ENCODE measurements at places on chromosomes 6 and 20.

GRCh38 chr6:166415833-166416347 lies 33.1 kb upstream of the MPC1 start:
- DNase-seq: no peak

GRCh38 chr6:42345696-42346416 lies 105.9 kb downstream of the TRERF1 start:
- DNase-seq: no peak

DNA sequence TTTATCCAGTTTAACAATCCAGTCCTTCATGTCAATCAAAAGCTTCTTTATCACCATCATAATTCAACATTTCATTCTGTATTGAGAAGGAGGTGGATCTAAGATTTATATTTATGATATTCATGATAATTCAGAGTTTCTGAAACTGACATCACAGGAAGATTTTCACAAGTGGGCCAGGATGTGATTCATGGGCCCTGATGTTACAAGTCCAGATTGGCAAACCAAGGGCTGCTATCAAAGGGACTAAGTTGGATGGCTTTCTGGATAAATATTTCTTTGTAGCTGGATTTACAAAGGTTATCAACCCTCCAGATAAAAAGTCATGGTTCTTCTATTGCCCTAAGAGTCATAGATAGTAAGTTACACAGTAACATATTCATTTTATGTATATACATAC lies 866.5 kb downstream of the KIF16B start:
- no peak for DNase-seq

GRCh38 chr6:140586426-140587061 lies 1212.1 kb upstream of the CITED2 start:
- no peak for DNase-seq

GRCh38 chr6:109024784-109025183 lies 69.9 kb downstream of the SESN1 start:
- DNase-seq: no peak

DNA sequence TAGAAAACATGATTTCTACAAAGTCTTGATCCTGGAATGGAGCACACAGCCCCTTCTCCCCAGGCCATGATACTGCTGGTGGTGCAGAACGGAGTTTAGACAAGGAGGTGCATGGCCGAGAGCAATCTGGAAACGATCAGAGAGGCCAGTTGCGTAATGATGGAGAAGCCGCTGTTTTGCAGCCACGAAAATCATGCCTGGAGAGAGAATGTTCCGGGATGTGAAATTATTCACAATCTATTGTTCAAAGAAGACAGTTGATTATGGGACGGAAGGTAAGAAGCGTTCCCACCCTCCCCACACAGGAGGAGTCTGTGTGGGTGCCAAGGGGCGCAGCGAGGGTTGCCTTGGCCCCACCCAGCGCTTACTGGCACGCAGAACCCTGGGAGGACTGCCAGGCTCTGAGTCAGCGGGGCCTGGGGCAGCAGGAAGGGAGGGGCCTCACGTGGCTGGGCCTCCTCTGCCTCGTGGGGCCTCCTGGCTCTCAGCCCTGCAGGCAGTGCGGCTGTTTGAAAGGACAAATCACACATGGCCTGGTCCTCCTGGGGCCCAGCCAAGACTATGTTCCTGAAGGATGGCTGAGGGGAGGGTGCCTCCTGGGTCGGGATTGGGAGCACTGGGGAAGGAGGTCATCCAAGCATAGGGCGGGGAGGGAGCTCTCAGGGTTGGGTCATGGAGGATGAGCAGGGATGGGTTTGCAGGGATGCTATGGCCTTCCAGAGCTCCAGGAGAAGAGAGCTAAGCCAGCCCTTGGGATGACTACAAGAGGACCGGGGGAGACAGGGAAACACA lies 8.7 kb upstream of the AP5S1 start:
- DNase-seq: peak; percentile 90

DNA sequence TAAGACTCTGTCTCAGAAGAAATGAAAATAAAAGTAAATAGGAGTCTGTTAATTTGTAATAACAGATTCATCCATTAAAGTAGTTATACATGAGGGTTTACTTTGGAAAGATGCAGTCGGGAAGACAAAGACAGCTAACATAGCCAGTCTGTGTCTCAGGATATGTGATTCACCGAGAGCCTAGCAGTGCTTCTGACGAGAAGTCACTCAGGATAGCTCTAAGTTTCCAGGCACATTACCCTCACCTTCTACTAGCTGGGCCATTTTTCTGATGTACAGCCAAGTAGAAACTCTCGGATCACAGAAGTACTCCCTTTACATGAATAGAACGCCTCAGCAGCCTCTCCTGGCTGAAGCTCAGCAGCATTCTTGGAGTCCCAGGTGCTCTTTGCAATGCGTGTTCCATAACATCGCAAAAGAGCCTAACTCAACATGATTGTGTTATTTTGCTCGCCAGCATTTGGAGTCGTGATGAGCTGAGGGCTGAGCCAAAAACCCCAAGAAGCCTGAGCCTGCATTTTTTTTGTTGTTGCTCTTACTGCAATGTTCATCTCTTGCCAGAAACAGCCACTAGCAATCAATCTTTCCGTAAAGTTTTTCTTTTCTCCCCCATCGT lies 22.4 kb upstream of the TASP1 start:
- no peak for DNase-seq

GRCh38 chr6:159695984-159696383 lies 2.9 kb upstream of the SOD2 start:
- DNase-seq: no peak

- no peak for DNase-seq
Measured at GRCh38 chr6:72102561-72102960, 216.2 kb downstream of the RIMS1 start.

GRCh38 chr6:109445382-109445781 lies 4.9 kb downstream of the SMPD2 start:
- DNase-seq: no peak

- DNase-seq: no peak
Measured at GRCh38 chr6:69555088-69555638, 241.6 kb downstream of the LMBRD1 start.

DNA sequence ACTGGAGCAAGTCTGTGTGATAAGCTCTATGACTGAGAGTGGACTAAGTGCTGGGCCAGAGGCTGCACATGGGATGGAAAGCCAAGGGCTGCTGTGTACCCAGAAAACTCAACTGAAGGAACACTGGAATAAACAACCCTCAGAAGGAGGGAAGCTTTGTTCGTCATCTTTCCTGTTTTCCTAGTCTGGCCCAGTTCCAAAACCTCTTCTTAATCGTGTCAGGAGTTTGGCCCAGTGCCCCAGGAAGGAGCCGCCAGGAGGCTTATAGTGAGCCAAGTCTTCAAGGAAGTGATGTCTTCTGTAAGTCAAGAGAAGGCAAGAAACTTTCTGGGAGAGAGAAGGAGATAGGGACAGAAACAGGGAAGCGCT lies 23.3 kb upstream of the TOP1 start:
- peak; percentile 84 for DNase-seq
